Activated CD4-positive, alpha-beta T cell treated with anti-CD3 and anti-CD28 coated beads, Interleukin-2, amount 10 ng/mL, durations not matched to agents 7 days and 5 days (primary cell): ENCODE measurements at places on chromosomes 12 and 14.

- DNase-seq: no peak
These were observed 179.7 kb downstream of the SSPN start for GRCh38 chr12:26374934-26375680.

DNA sequence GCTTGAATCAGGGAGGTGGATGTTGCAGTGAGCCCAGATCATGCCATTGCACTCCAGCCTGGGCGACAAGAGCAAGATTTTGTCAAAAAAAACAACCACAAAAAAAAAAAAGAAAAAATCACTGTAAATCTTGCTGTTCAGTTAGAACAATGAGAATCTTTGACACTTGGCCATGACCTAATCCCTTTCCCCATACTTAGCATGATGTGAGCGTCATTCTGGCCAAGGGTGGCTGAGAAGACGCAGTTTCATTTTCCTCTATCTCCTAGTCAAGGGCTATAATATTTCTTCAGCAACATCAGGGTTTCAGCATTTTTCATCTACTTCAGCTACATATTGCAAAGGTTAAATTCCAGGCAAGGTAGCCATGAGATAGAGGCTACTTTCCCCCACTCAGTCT lies 599.4 kb upstream of the MDGA2 start:
- DNase-seq: no peak

GRCh38 chr14:89268514-89268913 lies 148.5 kb downstream of the FOXN3 start:
- DNase-seq: no peak

GRCh38 chr14:89342049-89342448 lies 75.0 kb downstream of the FOXN3 start:
- no peak for DNase-seq

GRCh38 chr14:77641534-77642341 lies 25.3 kb upstream of the SPTLC2 start:
- peak; percentile 67 for DNase-seq

GRCh38 chr12:30219047-30219446 lies 435.3 kb upstream of the TMTC1 start:
- DNase-seq: no peak

DNA sequence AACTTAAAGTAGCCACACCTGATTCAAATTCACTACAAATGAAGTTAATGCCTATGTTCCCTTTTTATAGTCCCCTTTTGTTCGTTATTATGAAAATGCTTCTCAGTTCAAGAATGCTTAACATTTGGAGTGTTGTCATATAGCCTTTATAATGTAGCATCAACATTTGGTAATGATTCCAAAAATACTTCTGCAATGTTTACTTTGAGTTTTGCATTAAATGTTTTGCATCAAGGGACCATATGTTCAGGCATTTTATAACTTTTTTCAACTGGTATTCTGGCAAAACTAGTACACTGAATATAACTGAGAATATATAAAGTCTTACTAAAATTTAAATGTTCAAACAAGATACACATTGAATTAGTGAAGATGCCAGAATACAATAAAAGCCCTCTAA lies 209.6 kb upstream of the SLC16A7 start:
- no peak for DNase-seq

GRCh38 chr12:123003257-123003656 lies 22.8 kb downstream of the ARL6IP4 start:
- DNase-seq: no peak

DNA sequence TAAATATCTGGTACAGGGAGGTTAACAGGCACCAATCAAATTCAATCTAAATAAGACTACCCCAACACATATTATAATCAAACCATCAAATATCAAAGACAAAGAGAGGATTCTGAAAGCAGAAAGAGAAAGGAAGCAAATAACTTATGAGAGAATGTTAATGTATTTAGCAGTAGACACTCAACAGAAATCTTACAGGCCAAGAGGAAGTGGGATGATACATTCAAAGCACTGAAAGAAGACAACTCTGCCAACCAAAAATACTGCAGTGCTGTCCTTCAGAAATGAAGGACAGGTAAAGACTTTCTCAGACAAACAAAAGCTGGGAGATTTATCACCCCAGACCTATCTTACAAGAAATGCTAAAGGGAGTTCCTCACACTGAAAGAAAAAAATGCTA lies 95.9 kb upstream of the PTHLH start:
- DNase-seq: no peak

- DNase-seq: peak; percentile 48
These were observed 32.7 kb downstream of the VCPKMT start for GRCh38 chr14:50083467-50084337.

DNA sequence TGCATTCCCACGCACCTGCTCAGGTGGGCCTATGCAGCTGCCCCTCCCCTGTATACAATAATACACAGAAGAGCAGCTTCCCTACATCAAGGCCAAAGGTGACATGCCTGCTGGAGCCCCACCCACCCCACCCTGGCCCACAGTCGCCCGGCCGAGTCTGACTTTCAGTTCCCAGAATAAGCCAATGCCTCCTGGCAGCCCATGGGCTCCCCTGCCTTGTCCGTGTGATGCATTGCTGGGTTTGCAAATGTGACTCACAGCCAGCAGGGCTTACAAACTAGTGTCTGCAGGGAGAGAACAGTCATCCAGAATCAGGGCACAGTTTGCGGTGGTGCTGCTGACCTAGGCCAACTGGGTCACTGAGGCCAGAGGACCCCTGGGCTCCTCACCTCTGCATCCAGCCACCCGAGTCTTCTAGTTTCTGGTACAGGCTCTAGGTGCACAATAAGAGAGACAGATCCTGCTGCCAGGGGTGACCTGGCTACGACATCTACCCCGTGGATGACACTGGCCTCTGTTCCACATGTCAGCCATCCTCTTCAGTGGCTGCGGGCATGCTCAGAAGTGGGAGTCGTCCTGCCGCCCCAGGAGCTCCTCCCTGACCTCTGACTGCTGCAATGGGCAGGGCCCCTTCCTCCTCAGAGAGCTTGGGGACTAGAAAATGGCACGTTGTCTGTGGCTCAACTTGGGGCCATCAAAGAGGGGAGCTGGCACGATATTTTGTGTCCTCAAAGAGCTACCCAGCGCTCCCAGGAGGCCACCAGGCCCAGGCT lies 84.5 kb downstream of the CHGA start:
- DNase-seq: no peak

- peak; percentile 18 for DNase-seq
These were observed 13.4 kb downstream of the AKAP5 start for GRCh38 chr14:64478634-64479250.

GRCh38 chr12:104472748-104473147 lies 16.0 kb downstream of the CHST11 start:
- DNase-seq: no peak

DNA sequence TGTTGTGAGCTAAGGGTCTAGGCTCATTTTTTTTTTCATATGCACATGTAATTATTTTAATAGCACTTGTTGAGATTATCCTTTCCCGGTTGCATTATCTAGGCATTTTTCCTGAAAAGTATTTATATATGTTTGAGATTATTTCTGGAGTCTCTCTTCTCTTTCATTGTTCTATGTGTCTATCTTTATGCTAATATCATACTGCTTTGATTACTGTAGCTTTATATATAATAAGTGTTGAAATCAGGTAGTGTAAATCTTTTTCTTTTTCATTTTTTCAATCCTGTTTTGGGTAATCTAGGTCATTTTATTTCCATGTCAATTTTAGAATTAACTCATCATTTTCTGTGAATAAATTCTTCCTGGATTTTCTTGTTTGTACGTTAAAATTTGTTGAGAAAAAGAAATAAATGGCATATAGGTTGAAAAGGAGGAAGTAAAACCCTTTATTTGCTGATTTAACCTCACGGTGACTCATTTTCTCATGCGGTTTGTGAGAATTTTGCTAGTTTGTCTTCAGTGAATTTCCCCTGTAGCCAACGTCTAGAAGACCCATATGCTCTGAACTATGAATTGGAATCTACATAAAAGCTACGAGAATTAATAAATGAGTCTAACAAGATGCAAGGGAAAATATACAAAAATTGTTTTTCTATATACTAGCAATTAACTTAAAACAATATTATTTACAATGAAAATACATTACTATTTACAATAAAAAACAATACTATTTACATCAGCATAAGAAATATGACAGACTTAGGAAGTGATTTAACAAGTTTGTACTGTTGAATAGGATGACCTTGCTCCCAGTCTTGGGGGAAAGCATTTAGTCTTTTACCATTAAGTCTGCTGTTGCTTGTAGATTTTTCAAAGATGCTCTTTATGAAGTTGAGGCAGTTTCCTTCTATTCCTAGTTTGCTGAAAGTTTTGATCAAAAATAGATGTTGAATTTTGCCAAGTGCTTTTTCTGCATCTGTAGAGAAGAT lies 105.0 kb downstream of the SNAPC1 start:
- DNase-seq: no peak

DNA sequence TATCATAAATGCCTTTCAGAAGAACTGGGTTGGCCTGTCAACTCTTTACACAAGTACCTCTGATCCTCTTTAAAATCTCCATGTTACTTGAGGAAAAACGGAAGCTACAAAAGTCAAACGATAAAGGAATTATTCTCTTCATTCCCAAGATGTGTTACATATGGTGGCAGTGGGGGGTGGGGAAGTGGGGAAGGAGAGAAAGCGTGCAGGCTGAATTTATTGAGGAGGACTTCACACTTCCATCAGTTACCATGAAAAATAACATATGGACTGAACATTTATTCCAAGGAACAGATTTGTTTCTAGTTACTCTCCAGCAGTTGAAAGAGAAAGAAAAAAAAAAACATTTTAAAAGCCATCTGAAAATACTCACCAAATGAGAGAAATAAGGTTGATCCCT lies 474.4 kb upstream of the DCN start:
- no peak for DNase-seq

DNA sequence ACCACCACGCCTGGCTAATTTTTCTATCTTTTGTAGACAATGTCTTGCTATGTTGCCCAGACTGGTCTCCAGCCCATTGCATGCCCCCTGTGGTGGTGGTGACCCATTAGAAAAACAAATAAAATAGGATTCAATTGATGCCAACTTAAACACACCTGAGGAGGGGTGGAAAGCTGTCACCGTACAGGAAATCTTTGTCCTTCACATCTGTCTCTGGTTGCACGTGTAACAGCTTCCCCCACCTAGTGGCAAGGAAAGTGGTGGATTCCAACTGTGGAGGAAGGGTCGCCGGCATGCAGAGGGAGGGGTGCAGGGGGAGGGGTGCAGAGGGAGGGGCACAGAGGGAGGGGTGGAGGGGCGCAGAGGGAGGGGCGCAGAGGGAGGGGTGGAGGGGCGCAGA lies 26.1 kb upstream of the GPR68 start:
- DNase-seq: no peak

DNA sequence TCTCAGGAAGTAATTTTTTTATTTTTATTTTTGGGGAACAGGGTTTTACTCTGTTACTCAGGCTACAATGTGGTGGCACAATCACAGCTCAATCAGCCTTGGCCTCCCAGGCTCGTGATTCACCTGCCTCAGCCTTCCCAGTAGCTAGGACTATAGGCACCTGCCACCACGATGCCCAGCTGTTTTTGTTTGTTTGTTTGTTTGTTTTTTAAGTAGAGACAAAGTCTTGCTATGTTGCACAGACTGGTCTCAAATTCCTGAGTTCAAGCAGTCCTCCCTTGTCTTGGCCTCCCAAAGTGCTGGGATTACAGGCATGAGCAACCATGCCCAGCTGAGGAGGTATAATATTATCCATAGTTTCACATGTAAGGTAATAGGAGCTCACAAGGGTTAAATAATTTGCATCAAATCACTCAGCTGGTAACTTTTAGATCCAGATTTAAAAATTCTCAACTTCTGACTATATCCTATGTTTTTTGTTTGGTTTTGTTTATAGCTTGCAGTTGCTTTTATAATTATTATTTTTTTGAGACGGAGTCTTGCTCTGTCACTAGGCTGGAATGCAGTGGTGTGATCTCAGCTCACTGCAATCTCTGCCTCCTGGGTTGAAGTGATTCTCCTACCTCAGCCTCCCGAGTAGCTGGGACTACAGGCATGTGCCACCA lies 629.3 kb downstream of the DIO2 start:
- no peak for DNase-seq

- no peak for DNase-seq
These were observed 274.5 kb downstream of the GLT1D1 start for GRCh38 chr12:129127771-129128170.

GRCh38 chr12:131690320-131690719 lies 20.6 kb upstream of the SFSWAP start:
- DNase-seq: no peak

- no peak for DNase-seq
These were observed 16.3 kb upstream of the DCP1B start for GRCh38 chr12:2020511-2020910.

DNA sequence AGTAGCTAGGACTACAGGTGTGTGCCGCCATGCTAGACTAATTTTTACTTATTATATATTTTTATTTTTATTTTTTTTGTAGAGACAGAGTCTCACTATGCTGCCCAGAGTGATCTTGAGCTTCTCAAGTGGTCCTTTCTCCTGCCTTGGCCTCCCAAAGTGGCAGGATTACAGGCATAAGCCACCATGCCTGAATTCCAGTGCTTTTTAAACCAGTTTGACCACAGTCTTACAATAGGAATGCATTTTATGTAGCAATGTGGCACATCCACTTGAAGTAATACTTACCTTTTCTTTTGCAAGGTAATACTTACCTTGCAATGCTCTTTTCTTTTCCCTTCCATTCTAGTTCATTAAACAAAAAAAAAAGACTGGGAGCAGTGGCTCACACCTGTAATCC lies 38.0 kb upstream of the CPM start:
- no peak for DNase-seq

DNA sequence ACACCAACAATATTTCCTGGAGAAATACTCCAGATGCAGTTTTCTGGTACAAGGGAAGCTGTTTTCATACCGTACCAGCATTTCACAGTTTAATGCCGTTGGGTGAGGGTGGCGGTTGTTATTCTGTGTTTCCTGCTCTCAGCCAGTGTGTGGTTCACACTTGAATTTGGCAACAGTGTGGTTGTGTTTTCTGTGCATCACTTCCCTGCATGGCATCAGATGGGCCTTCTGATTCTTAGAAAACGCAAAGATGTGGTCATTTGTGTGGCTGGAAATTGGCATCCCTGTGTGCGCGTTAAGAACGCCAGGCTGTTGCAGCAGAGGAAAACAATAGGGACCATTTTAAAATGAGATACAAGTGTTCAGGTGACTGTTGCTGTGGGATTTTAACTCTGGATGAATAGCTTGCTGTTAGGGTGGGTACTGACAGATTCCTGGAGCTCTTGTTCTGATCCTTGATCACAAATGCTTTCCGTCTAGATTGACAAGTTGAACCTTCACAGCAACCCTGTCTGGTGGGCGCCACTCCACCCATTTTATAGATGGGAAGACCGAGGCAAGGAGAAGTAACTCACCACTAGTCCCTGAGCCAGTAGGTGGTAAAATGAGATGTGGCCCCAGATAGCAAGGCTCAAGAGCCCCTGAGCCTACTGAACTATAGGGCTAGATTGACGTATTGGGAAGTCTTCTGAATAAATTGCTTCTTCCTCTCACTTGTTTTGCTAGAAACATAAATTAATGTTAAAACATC lies 231.2 kb downstream of the CHST11 start:
- peak; percentile 78 for DNase-seq

GRCh38 chr12:30753233-30753632 lies 1.5 kb downstream of the CAPRIN2 start:
- DNase-seq: peak; percentile 12

DNA sequence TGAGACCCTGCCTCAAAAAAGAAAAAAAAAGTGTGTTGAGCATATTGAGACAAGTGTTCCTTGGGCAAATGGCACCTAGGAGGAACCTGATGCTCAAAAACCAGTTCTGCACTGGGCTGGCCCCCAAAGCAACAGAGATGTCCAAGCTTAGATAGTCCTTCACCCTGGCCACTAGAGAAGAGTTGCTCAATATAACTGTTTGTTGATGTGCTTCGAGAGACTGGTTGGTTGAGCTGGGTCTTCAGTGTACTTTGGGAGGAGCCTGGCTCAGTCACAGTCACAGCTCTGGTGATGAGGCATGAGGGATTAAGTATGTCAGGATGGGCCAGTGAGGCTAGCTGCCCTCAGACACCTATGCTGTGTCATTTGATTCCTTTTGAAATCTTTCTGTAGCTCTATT lies 38.0 kb downstream of the SLC2A14 start:
- DNase-seq: no peak
